Left lung (tissue), 14 donors: ENCODE measurements at places on chromosomes 7 and 10. TPM values are rescaled to one million over a fixed set of nuclear protein-coding genes. Genes with fewer than 3 reads are reported as not detected.

Gene DDX56
- total RNA-seq: 58.0 TPM

Gene IKZF1
- total RNA-seq: 50.2 TPM

Gene FFAR4
- total RNA-seq: 4.0 TPM

Gene TRUB1
- 14.7 TPM for total RNA-seq

Gene SUGCT
- total RNA-seq: 4.2 TPM

Gene HOXA5
- total RNA-seq: 16.1 TPM

Gene ADD3
- 62.0 TPM for total RNA-seq

Gene MKI67
- 21.5 TPM for total RNA-seq

Gene MGMT
- 18.0 TPM for total RNA-seq

Gene MIOS
- 25.3 TPM for total RNA-seq

Gene GNAI1
- total RNA-seq: 32.4 TPM

Gene NRF1
- 14.0 TPM for total RNA-seq

Gene H2BK1
- not detected for total RNA-seq

Gene OR2A12
- total RNA-seq: not detected

Gene SFTPA2
- total RNA-seq: 3,839 TPM

Gene CARD11
- 8.1 TPM for total RNA-seq

Gene FAM180A
- 2.7 TPM for total RNA-seq

Gene MRLN
- total RNA-seq: not detected

Gene TAS2R41
- not detected for total RNA-seq

Gene HYAL4
- not detected for total RNA-seq

Gene TMEM184A
- 9.7 TPM for total RNA-seq

Gene CASTOR2
- total RNA-seq: 15.4 TPM

Gene PHYH
- total RNA-seq: 26.4 TPM

Gene GHITM
- 151 TPM for total RNA-seq

Gene ACHE
- 2.4 TPM for total RNA-seq

Gene VSTM2A
- total RNA-seq: not detected

Gene GPR146
- total RNA-seq: 16.7 TPM

Gene BMPR1A
- total RNA-seq: 47.9 TPM

Gene NKX1-2
- total RNA-seq: not detected

Gene HOXA2
- 1.4 TPM for total RNA-seq

Gene CFAP70
- total RNA-seq: 0.87 TPM

Gene GRID2IP
- 0.35 TPM for total RNA-seq

Gene LLCFC1
- not detected for total RNA-seq

Gene ADRB1
- 15.4 TPM for total RNA-seq

Gene SORBS1
- total RNA-seq: 44.0 TPM

Gene CEP55
- total RNA-seq: 3.4 TPM

Gene TMEM225B
- 0.60 TPM for total RNA-seq

Gene OGDHL
- 0.58 TPM for total RNA-seq

Gene PTN
- 6.4 TPM for total RNA-seq

Gene STAMBPL1
- 11.4 TPM for total RNA-seq

Gene ANAPC16
- total RNA-seq: 97.0 TPM

Gene SDK1
- total RNA-seq: 13.5 TPM

Gene FAM25C
- not detected for total RNA-seq

Gene PDIA4
- 204 TPM for total RNA-seq

Gene UBE3C
- 55.3 TPM for total RNA-seq

Gene GFRA1
- 2.4 TPM for total RNA-seq

Gene OPN1SW
- not detected for total RNA-seq

Gene TBXAS1
- 103 TPM for total RNA-seq

Gene WDR11
- 47.9 TPM for total RNA-seq

Gene PDE6C
- not detected for total RNA-seq

Gene PITX3
- not detected for total RNA-seq
